Osteoblast (primary cell): ENCODE measurements at places on chromosomes 3 and 15. TPM values are rescaled to one million over a fixed set of nuclear protein-coding genes. Genes with fewer than 3 reads are reported as not detected.

Gene TRMT10C
- total RNA-seq, result 25.0 and 25.6 TPM in 2 replicates

Gene IL16
- 6.5 and 7.1 TPM in 2 replicates for total RNA-seq

Gene SLC28A2
- not detected in 2 replicates for total RNA-seq

Gene JAGN1
- total RNA-seq, result 21.8 and 26.1 TPM in 2 replicates

Gene KLHL40
- total RNA-seq, result not detected in 2 replicates

Gene STIMATE
- 11.5 and 18.5 TPM in 2 replicates for total RNA-seq

Gene RNF7
- total RNA-seq, result 48.1 and 52.2 TPM in 2 replicates

GRCh38 chr15:90945091-90945490, 9.6 kb upstream of the RCCD1 start:
- H3K36me3 ChIP-seq, result peaks cover 78% of the 10 kb centered on the region
- H3K4me1 ChIP-seq, result peaks cover 8% of the 10 kb centered on the region
- DNase-seq, result peak; percentile 29
- no peaks in the 10 kb centered on the region for H3K27me3 ChIP-seq
- no peak overlapping the region for H3K4me3 ChIP-seq

DNA sequence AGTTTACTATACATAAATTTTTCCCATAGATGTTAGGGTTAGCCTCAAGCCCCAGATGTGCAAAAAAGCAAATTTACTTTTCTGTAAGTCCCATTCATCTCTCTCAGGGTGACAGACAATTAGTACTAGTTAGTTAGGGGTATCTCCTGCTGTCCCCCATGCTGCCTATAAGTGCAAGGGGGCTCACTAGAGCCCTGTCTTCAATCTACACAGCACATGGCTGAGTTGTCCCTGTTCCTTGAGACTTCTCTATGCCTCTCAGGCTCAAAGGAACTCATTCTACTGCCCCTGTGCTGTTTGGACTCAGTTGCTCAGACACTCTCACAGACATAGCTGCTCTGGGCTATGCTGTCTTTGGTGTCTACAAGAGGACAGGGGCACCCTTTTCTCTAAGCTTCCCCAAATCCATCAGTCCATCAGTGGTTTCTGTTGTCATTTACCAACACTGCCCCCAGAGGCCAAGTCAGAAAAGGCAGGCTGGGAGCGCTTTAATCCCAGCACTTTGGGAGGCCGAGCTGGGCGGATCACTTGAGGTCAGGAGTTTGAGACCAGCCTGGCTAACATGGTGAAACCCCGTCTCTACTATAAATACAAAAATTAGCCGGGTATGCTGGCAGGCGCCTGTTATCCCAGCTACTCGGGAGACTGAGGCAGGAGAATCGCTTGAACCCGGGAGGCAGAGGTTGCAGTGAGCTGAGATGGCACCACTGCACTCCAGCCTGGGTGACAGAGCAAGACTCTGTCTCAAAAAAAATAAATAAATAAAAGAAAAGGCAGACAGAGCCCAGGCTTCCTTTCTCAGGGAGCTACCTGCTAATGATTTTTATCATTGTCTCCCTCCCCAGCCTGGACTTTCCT, 31.4 kb upstream of the PRTG start:
- no peak overlapping the region for H3K27ac ChIP-seq
- no peaks in the 10 kb centered on the region for H3K36me3 ChIP-seq
- peaks cover 7% of the 10 kb centered on the region for H3K27me3 ChIP-seq
- H3K4me3 ChIP-seq, result no peak overlapping the region
- no peaks in the 10 kb centered on the region for H3K4me1 ChIP-seq

GRCh38 chr3:43435706-43436105, 149.4 kb downstream of the SNRK start:
- no peaks in the 10 kb centered on the region for H3K4me1 ChIP-seq
- DNase-seq, result no peak
- no peak overlapping the region for H3K4me3 ChIP-seq
- no peak overlapping the region for H3K27ac ChIP-seq
- H3K36me3 ChIP-seq, result no peaks in the 10 kb centered on the region

- peaks cover 20% of the 10 kb centered on the region for H3K27me3 ChIP-seq
- H3K36me3 ChIP-seq, result no peaks in the 10 kb centered on the region
- H3K27ac ChIP-seq, result no peak overlapping the region
- H3K4me1 ChIP-seq, result peaks cover 8% of the 10 kb centered on the region
- no peak overlapping the region for H3K4me3 ChIP-seq
These were observed 29.8 kb downstream of the DUOX2 start for GRCh38 chr15:45084163-45084562.

GRCh38 chr15:51735228-51736010, 2.0 kb downstream of the LYSMD2 start:
- no peak overlapping the region for H3K27ac ChIP-seq
- H3K27me3 ChIP-seq, result no peaks in the 10 kb centered on the region
- H3K4me1 ChIP-seq, result peaks cover 22% of the 10 kb centered on the region
- H3K36me3 ChIP-seq, result no peaks in the 10 kb centered on the region
- DNase-seq, result no peak

- no peak for DNase-seq
- H3K4me1 ChIP-seq, result no peaks in the 10 kb centered on the region
- no peaks in the 10 kb centered on the region for H3K27me3 ChIP-seq
These were observed 48.4 kb downstream of the AGTR1 start for GRCh38 chr3:148746053-148746452.

GRCh38 chr3:98449606-98450193, 13.3 kb upstream of the OR5K1 start:
- no peak overlapping the region for H3K4me3 ChIP-seq
- no peak for DNase-seq
- H3K36me3 ChIP-seq, result no peaks in the 10 kb centered on the region
- H3K27ac ChIP-seq, result no peak overlapping the region
- H3K27me3 ChIP-seq, result no peaks in the 10 kb centered on the region
- no peaks in the 10 kb centered on the region for H3K4me1 ChIP-seq

GRCh38 chr3:155391104-155391503, 97.6 kb upstream of the STRIT1 start:
- H3K4me1 ChIP-seq, result peaks cover 15% of the 10 kb centered on the region
- peak overlapping the region; percentile 79 for H3K27ac ChIP-seq
- no peak for DNase-seq
- no peaks in the 10 kb centered on the region for H3K27me3 ChIP-seq
- H3K36me3 ChIP-seq, result no peaks in the 10 kb centered on the region

DNA sequence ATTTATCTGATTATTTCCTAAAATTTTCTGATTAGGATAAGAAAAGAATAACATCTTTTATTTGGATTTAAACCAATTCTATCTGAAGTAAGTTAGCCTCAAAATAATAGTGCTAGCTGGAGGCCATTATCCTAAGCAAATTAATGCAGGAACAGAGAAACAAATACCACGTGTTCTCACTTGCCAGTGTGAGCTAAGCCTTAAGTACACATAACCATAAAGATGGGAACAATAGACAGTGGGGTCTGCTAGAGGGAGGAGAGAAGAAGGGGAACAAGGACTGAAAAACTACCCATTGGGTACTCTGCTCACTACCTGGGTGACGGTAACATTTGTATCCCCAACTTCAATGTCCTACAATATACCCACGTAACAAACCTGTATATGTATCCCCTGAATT, 31.3 kb upstream of the LYSMD4 start:
- no peak overlapping the region for H3K4me3 ChIP-seq
- H3K27me3 ChIP-seq, result peaks cover 6% of the 10 kb centered on the region
- DNase-seq, result no peak
- H3K27ac ChIP-seq, result no peak overlapping the region
- H3K36me3 ChIP-seq, result no peaks in the 10 kb centered on the region
- H3K4me1 ChIP-seq, result peaks cover 3% of the 10 kb centered on the region

- no peak overlapping the region for H3K27ac ChIP-seq
- no peaks in the 10 kb centered on the region for H3K36me3 ChIP-seq
- H3K4me3 ChIP-seq, result no peak overlapping the region
These were observed 11.2 kb downstream of the IGDCC4 start for GRCh38 chr15:65411465-65412071.

DNA sequence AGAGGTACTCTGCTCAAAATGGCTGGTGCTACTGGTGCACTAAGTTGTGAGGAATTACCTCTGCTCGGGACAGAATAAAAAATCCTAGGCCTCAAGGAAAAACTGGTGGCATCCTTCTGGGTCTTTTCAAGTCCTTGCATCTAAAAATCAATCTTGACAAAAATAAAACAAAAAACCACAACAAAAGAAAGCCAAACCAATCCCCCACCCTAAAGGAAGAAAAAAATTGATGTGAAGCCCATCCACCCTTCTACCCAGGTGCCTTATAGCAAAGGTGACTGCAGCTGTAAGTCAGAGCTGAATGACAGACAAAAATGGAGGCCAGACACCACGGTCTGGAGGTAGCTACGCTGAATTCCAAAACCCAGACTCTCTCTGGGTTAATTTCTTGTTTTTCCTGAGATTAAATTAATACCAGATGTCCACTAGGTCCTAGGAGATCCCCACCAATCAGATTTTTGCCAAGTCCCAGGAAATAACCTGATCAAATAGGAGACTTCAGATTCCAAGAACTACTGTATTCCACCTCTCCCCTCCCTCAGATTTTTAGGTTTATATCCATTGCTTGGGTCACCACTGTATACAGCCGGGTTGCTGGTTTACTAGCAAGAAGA, 33.5 kb downstream of the ABCC5 start:
- no peak overlapping the region for H3K4me3 ChIP-seq
- no peak for DNase-seq
- H3K27me3 ChIP-seq, result no peaks in the 10 kb centered on the region
- no peak overlapping the region for H3K27ac ChIP-seq

- H3K27ac ChIP-seq, result no peak overlapping the region
- H3K4me1 ChIP-seq, result no peaks in the 10 kb centered on the region
- peaks cover 2% of the 10 kb centered on the region for H3K27me3 ChIP-seq
- DNase-seq, result peak; percentile 35
- no peak overlapping the region for H3K4me3 ChIP-seq
- H3K36me3 ChIP-seq, result no peaks in the 10 kb centered on the region
These were observed 11.6 kb upstream of the CILP start for GRCh38 chr15:65222891-65223290.

DNA sequence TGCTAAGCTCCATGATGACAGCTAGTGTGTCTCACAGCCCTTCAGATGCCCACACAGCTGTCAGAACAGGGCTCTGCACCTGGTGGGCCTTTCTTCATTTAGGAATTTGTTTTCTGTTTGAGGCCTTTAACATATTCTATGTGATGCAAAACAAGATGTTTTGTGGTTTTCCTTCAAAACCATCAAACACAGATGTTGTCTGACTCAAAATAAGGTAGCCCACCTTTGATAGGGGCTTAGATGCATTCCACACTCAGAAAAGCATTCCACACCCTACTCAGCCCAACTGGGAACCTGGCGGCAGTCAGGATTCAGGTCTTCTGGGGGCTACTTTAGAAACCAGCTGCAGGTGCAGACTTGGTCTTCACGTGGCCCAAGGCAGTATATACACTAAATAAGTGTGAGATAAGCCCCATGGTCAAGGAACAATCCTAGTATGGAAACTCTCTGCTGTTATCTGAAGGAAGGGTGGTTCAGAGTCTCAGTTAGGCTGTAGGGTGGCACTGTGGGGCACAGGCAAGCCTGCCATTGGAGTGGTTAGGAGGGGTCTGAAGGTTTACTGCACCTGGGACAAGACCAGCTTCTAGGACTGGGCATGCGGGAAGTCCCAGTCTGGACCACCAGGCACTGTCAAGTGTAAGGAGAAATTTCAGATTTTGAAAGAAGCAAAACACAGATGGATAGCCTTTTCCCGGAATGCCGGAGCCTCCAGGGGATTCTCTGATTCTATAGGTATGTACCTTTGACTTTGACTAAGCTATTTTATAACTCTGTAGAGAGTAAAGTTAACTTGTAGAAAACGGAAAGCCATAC, 20.1 kb downstream of the LRRC2 start:
- H3K27me3 ChIP-seq, result no peaks in the 10 kb centered on the region
- H3K4me3 ChIP-seq, result no peak overlapping the region
- no peak overlapping the region for H3K27ac ChIP-seq
- DNase-seq, result no peak
